Stomach (tissue), 19 donors: ENCODE measurements at places on chromosomes 16 and 17.
A peak's percentile ranks its signal among the peaks of the same experiment; 100 is the strongest.

GRCh38 chr16:52469775-52470174 is 77.2 kb downstream of the TOX3 start:
- H3K4me3 ChIP-seq, result no peak overlapping the region
- no peaks in the 10 kb centered on the region for H3K36me3 ChIP-seq
- no peak for DNase-seq
- H3K27me3 ChIP-seq, result no peaks in the 10 kb centered on the region

GRCh38 chr17:13002761-13003453 is 14.9 kb downstream of the ELAC2 start:
- no peaks in the 10 kb centered on the region for H3K27me3 ChIP-seq
- H3K4me3 ChIP-seq, result no peak overlapping the region
- peaks cover 17% of the 10 kb centered on the region for H3K4me1 ChIP-seq
- H3K36me3 ChIP-seq, result peaks cover 100% of the 10 kb centered on the region
- peak; percentile 90 for DNase-seq
- H3K27ac ChIP-seq, result no peak overlapping the region

DNA sequence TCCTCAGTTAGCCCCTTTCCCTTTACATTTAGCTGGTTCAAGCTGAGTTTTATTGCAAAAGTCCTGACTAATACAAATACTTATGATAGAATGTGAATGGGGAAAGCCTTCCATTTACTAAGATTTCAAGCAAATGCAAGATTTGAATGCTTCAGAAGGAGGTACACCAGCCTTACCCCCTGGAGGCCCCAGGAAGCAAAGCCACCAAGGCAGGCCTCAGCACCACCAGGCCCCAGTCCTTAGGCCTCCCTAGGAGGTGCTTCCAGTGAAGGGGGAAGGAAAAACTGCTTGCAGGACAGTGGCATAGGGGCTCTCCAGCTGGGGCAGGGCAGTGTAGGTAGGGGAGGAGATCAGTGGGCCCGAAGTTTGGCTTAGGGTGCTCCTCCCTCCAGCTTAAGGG is 7.3 kb upstream of the PRPSAP2 start:
- no peak overlapping the region for H3K4me3 ChIP-seq
- no peaks in the 10 kb centered on the region for H3K36me3 ChIP-seq
- H3K27me3 ChIP-seq, result no peaks in the 10 kb centered on the region

- no peak overlapping the region for H3K27ac ChIP-seq
- H3K36me3 ChIP-seq, result no peaks in the 10 kb centered on the region
- no peaks in the 10 kb centered on the region for H3K27me3 ChIP-seq
- H3K4me3 ChIP-seq, result no peak overlapping the region
- H3K4me1 ChIP-seq, result peaks cover 28% of the 10 kb centered on the region
Observed at GRCh38 chr16:67996666-67997065, 2.6 kb downstream of the DPEP2 start.

- H3K27me3 ChIP-seq, result no peaks in the 10 kb centered on the region
- no peak overlapping the region for H3K27ac ChIP-seq
- no peak for DNase-seq
- peaks cover 32% of the 10 kb centered on the region for H3K36me3 ChIP-seq
- peaks cover 47% of the 10 kb centered on the region for H3K4me1 ChIP-seq
Observed at GRCh38 chr16:84566545-84567257, 51.2 kb downstream of the COTL1 start.

- peaks cover 19% of the 10 kb centered on the region for H3K27me3 ChIP-seq
- H3K4me1 ChIP-seq, result peaks cover 36% of the 10 kb centered on the region
Observed at GRCh38 chr17:35748979-35749378, 4.1 kb downstream of the GAS2L2 start.

DNA sequence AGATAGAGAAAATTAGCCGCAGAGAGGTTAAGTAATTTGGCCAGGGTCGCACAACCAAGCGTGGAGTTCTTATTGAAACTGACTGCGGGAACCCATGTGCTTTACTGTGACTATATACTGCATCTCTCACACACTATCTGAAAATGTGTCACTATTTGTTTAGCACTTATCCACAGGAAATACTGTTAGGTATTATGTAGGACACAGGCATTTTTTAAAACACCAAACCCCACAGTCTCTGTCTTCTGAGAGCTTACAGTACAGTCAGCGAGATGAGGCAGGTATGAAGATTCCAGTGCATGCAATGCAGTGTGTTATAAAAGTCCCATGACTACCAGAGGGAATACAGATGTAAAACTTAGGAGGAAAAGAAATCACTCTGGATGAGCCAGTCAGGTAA is 11.3 kb downstream of the RBL2 start:
- no peaks in the 10 kb centered on the region for H3K4me1 ChIP-seq
- no peak overlapping the region for H3K27ac ChIP-seq
- no peak overlapping the region for H3K4me3 ChIP-seq
- DNase-seq, result no peak
- H3K36me3 ChIP-seq, result peaks cover 96% of the 10 kb centered on the region

DNA sequence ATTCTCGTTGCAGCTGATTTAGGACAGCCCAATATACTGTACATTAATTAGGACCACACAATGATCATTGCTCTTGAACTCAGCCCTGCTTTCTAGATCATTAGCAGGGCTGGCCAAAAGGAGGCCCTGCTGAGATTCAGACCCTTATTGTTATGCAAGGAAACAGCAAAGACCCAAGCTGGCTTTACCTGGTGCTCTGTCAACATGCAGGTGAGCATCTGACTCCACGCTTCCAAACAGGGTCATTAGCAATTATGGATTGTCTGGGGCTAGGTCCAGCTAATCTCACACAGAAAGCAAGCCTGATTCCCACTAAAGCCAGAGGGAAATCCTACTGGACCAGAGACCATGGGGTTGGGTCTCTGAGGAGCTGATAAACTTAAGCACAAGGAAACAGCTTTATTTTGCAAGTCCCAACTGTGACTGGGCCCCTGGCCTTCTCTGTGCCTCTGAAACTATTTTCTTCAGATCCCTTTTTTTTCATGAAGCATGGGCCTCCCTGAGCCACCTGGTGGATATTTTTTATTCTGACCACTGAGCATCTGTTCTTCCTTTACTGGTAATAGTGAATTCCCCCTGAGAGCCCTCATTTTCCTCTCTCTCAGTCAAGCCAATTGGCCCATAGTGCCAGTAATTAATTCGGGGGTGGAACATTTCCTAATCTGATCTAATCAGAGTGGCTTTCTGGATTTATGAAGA is 236.1 kb downstream of the GRIN2A start:
- H3K36me3 ChIP-seq, result no peaks in the 10 kb centered on the region
- H3K27me3 ChIP-seq, result no peaks in the 10 kb centered on the region
- H3K4me1 ChIP-seq, result no peaks in the 10 kb centered on the region
- no peak for DNase-seq
- no peak overlapping the region for H3K4me3 ChIP-seq
- H3K27ac ChIP-seq, result no peak overlapping the region

GRCh38 chr17:15308758-15309157 is 32.6 kb downstream of the TEKT3 start:
- no peaks in the 10 kb centered on the region for H3K36me3 ChIP-seq
- H3K27me3 ChIP-seq, result no peaks in the 10 kb centered on the region
- H3K4me1 ChIP-seq, result no peaks in the 10 kb centered on the region
- H3K27ac ChIP-seq, result no peak overlapping the region
- no peak overlapping the region for H3K4me3 ChIP-seq
- DNase-seq, result no peak

DNA sequence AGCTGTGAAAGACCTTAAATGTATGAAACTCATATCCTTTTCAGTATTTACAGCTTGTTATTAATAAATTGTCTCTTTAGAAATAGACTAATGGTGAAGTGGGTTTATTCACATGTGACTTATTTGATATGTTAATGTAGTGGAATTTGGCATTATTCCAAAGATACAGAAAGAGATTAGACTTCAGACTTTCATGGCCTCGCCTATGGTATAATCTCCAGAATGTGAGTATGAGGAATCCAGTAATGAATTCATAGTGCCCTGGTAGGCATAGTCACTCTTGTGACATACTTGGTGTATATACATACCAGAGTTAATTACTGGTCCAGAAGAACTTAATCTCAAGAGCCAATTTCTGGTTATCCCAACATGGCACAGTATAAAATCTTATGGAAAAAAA is 72.7 kb downstream of the OMG start:
- peaks cover 34% of the 10 kb centered on the region for H3K36me3 ChIP-seq
- no peak for DNase-seq
- H3K4me1 ChIP-seq, result no peaks in the 10 kb centered on the region
- H3K4me3 ChIP-seq, result no peak overlapping the region
- H3K27ac ChIP-seq, result no peak overlapping the region

GRCh38 chr17:63722403-63722802 is 19.2 kb downstream of the STRADA start:
- no peaks in the 10 kb centered on the region for H3K27me3 ChIP-seq
- no peak overlapping the region for H3K4me3 ChIP-seq
- H3K27ac ChIP-seq, result no peak overlapping the region

- no peak for DNase-seq
- H3K27me3 ChIP-seq, result no peaks in the 10 kb centered on the region
- H3K4me1 ChIP-seq, result peaks cover 26% of the 10 kb centered on the region
- no peaks in the 10 kb centered on the region for H3K36me3 ChIP-seq
- no peak overlapping the region for H3K27ac ChIP-seq
Observed at GRCh38 chr17:30819971-30820705, 4.4 kb downstream of the CRLF3 start.

DNA sequence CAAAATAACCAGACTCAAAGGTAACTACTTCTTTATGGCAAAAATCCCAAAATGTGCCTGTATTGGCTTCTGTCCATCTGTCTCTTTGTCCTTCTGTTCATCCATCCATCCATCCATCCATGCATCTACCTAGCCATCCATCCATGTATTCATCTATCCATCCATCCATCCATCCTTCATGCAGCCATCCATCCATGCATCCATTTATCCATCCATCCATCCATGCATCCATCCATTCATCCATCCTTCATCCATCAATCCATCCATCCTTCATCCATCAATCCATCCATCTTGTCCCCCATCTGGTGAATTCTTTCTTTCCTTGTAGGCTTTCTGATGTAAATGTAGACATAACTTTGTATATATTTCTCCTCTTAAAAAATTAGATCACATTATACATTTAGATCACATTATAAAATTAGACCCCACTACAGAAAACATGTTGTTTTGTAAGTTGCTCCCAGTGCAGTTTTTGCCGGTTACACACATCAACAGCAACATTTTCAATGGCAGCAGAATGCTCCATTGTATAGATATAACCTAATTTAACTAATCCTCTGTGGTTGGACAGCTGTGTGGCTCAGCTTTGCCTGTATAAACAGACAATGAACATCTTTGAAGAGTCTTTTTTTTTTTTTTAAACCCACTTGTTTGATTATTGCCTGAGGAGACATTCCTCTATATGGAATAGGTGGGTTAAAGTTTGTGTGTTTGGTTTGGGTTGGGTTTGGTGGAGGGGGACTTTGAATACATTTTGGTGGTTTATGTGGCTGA is 72.0 kb downstream of the MSI2 start:
- H3K27ac ChIP-seq, result no peak overlapping the region
- peaks cover 13% of the 10 kb centered on the region for H3K4me1 ChIP-seq
- no peak overlapping the region for H3K4me3 ChIP-seq
- DNase-seq, result no peak
- no peaks in the 10 kb centered on the region for H3K27me3 ChIP-seq
- no peaks in the 10 kb centered on the region for H3K36me3 ChIP-seq

DNA sequence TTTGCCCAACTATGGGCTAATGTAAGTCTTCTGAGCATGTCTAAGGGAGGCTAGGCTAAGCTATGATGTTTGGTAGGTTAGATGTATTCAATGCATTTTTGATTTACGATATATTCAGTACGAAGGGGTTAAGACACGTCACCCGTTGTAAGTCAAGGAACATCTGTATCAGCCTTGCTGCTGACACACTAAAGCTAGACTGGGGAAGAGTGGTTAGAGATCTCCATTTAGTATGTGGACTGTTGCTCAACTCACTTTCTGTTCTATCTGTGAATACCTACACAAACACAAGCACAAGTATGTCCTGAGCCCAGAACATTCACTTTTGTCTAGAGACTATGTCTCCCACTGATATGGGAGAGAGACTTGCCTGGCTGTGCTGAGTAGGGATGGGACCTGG is 71.5 kb downstream of the VMP1 start:
- no peak overlapping the region for H3K4me3 ChIP-seq
- H3K4me1 ChIP-seq, result peaks cover 16% of the 10 kb centered on the region
- H3K36me3 ChIP-seq, result peaks cover 48% of the 10 kb centered on the region
- no peaks in the 10 kb centered on the region for H3K27me3 ChIP-seq

DNA sequence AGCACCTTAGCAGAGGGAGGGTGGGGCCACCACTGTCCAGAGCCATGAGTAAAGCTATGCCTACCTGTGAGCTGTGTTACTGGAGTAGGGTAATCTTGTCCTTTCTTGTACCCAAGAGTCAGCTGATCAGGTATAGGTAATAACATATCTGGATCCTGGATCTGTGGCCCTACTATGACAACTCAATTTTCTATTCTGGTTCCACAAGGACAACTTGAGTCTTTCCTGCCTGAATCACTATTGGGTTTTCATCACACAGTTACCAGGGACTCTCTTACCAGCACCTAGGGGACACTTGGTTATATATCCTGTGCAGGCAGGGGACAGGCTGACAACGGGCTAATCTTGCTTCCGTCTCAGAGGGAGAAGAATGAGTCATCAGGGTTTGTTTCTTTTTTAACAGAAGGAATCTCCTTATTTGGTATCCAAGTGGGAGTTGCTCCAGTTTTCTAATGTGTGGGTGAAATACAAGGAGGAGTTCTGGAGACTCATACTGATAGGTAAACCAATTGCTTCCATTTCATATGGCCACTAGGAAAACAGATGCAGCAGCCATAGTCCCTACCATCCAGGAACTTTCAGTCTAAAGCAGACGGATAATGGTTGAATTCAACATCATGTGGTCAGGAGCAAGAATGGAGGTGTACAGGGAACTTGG is 6.8 kb downstream of the ZNF267 start:
- peak; percentile 56 for DNase-seq
- H3K27me3 ChIP-seq, result no peaks in the 10 kb centered on the region
- peaks cover 55% of the 10 kb centered on the region for H3K4me1 ChIP-seq
- no peaks in the 10 kb centered on the region for H3K36me3 ChIP-seq
- H3K27ac ChIP-seq, result peak overlapping the region; percentile 7
- no peak overlapping the region for H3K4me3 ChIP-seq

- peaks cover 11% of the 10 kb centered on the region for H3K4me1 ChIP-seq
- H3K27me3 ChIP-seq, result no peaks in the 10 kb centered on the region
Observed at GRCh38 chr17:47238321-47239010, 15.2 kb upstream of the ITGB3 start.
